Suppressor macrophage treated with lipopolysaccharide for 4 hours (primary cell): ENCODE measurements at places on chromosomes 4 and X.

GRCh38 chr4:92270908-92271307 lies 32.9 kb upstream of the GRID2 start:
- DNase-seq: no peak

DNA sequence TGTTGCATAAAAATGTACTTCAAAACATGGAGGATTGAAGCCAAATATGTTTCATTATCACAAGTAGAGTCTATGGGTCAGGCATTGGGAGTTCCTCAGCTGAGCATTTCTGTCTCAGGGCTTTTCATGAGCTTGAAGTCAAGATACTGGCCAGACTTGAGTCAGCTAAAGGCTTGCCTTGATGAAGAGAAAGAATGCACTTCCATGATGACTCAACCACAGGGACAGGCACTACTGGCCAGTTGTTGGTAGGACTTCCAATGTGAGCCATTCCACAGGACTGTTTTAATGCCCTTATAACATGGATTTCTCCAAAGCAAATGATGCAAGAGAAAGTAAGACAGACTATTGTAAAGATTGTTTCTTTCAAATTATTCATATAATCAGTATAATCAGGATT lies 895.6 kb downstream of the RAB28 start:
- no peak for DNase-seq

GRCh38 chr4:53026233-53026632 lies 164.1 kb downstream of the RASL11B start:
- DNase-seq: no peak

GRCh38 chrX:9557091-9557490 lies 92.2 kb downstream of the TBL1X start:
- peak; percentile 1 for DNase-seq

- no peak for DNase-seq
Measured at GRCh38 chr4:114226968-114227760, 247.7 kb upstream of the ARSJ start.

DNA sequence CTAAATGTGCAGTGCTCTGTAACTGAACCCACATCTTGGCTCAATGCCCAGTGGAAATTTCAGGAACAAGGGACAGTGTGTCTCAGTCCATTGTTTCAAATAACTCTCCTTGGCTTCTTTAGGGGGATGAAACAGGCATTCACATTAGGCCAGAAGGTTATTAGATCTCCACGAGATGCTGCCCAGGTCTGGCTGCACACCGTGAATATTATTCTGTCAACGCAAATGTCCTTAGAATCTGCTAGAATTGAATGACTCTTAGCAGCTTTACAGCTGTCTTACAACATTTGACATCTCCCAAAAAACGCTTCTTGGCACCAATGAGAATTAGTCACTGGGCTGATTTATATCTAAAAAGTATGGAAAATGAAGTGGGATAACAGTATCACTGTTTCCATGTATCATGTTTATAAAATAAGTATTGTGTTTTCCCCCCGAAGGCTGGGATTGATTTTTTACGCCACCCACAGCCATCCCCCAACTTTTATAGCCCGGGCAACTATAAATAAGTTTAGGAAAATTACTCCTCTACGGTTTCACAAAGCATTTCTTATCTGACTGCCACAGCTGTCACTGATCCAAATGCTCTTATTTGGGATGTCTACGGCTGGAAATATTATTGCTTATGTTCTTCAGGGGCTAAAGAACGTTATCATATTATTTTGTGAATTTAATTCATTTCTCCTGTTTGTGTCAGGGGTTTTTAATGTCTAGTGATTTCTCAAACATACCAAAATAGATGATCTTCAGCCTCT lies 559.7 kb upstream of the FAT1 start:
- no peak for DNase-seq

DNA sequence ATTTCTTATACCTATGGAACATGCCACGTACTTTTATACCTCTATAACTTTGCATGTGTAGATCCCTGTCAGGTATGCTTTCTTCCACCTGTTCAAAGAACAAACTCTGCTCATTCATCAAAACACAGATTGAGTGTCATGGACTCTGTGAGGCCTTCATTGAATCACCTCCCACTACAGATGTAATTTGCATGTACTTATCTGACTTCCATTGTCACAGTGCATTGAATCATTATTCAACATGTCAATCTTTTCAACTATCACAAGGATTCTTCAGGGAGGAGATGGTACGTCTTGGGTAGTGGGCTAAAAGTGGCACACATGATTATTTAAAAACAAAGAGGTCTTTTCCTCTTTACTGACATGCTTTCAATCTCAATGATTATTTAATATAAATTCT lies 24.1 kb downstream of the SPOCK3 start:
- DNase-seq: no peak

- DNase-seq: no peak
Measured at GRCh38 chr4:134499074-134499473, 297.5 kb upstream of the PABPC4L start.

DNA sequence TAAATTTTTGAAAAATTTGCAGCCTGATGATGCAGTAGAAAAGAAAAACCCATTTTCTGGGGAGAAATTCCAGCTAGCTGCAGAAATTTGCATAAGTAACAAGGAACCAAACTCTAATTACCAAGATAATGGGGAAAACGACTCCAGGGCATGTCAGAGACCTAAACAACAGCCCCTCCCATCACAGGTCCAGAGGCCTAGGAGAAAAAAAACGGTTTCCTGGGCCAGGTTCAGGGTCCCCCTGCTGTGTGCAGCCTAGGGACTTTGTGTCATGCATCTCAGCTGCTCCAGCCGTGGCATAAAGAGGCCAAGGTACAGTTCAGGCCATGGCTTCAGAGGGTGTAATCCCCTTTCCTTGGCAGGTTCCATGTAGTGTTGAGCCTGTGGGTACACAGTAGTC lies 733.7 kb upstream of the CT83 start:
- DNase-seq: no peak

GRCh38 chr4:123830930-123831329 lies 434.3 kb downstream of the SPRY1 start:
- no peak for DNase-seq

DNA sequence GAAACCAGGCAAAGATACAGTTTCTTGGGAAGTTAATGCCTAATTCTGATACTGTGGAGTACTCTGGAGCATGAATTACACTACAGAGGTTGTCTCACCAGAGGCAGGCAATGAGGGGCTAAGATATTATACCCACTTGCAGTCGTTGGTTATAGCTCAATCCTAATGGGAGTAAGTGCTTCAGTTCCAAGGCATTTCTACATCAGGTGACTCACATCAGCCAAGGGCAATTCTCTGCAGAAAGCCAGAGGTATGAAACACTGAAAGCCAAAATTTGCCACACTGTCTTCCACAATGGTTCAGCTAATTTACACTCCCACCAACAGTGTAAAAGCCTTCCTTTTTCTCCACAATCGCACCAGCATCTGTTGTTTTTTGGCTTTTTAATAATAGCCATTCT lies 174.0 kb upstream of the IL15 start:
- no peak for DNase-seq

DNA sequence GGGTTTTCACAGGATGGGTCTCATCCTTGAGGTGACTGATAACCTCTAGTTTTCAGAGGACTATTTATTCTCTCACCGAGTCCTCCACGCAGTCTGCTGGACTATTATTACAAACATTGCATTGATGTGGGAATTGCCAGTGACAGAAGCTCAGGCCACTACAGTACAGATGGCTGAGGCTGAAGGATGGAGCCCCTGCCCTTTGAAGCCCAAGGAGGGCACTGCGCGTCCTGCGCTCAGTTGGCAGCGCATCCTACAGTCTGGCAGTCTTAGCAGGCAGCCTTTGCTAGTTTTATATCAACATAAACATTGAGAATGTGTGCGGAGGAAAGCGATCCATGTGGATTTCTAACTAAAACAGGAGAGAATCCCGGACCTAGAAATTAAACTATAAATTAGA lies 1.5 kb upstream of the RELL1 start:
- DNase-seq: no peak

DNA sequence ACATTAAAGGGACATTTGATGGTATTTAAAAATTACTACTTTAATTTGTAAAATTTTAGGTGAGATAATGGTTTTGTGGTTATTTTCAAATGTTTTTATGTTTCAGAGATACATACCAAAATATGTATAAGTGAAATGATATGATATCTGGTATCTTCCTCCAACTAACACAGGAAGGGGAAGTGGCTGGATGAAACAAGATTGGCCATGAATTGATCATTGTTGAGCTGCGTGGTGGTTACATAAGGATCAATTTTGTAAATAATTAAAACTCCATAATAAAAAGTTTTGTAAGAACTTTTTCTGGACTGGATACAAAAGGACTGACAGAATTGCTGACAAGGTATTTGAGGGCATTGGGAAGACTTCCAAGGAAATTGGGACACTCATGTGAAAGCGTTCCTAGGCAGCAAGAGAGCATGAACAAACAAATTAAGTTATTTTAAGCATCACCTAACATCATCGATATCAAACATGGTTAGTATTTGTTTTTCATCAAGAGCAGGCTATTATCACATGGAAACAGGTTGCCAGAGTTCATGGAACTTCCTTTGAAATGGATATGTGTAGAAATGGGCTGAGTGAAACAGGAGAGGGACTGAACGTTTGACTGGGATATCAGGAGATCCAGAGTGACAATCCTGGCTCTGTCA lies 4.4 kb upstream of the PGM2 start:
- no peak for DNase-seq

DNA sequence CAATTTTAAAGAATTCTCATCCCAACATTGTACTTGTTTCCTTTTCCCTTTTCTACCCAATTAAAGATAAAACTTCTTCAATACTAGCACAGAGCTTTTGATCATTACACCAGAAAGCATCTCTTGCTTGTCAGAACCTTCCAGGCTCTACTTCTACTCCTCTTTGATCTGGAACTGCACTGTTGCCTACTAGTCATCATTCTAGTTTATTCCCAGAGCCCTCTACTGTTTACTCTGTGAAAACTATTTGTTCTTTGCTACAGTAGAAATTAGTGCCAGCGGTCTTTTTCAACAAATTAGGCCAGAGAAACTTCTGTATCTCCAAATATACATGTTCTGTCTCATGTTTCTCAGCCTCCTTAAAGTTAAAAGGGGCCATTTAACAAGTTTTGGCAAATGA lies 46.8 kb upstream of the TMPRSS11F start:
- no peak for DNase-seq

DNA sequence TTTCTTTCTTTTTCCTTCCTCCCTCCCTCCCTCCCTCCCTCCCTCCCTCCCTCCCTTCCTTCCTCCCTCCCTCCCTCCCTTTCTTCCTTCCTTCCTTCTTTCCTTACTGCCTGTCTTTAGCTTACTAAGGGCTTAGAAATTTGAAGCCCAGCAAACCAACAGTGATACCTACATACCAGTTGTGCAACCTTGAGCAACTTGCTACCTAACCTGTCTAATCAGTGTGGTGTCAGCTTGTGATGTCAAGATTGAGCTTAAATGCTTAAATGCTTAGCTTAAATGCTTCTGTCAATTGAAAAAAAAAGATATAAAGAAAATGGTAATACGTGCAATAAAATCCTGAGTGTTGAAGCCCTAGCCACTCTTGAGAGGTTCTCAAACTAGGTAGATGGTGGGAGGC lies 728.6 kb downstream of the TRIML1 start:
- no peak for DNase-seq

GRCh38 chrX:120380699-120381098 lies 18.8 kb downstream of the ATP1B4 start:
- DNase-seq: no peak

DNA sequence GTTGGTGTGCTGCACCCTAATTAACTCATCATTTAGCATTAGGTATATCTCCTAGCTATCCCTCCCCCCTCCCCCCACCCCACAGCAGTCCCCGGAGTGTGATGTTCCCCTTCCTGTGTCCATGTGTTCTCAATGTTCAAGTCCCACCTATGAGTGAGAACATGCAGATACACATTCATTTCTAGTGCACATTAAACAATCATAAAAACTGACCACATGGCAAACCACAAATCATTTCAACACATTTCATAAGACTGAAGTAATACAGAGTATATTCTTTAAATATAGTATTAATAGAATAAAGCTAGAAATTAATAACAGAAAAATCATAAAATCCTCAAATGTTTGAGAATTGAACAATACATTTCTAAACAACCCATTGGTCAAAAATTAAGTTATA lies 34.1 kb downstream of the PRKG2 start:
- no peak for DNase-seq

DNA sequence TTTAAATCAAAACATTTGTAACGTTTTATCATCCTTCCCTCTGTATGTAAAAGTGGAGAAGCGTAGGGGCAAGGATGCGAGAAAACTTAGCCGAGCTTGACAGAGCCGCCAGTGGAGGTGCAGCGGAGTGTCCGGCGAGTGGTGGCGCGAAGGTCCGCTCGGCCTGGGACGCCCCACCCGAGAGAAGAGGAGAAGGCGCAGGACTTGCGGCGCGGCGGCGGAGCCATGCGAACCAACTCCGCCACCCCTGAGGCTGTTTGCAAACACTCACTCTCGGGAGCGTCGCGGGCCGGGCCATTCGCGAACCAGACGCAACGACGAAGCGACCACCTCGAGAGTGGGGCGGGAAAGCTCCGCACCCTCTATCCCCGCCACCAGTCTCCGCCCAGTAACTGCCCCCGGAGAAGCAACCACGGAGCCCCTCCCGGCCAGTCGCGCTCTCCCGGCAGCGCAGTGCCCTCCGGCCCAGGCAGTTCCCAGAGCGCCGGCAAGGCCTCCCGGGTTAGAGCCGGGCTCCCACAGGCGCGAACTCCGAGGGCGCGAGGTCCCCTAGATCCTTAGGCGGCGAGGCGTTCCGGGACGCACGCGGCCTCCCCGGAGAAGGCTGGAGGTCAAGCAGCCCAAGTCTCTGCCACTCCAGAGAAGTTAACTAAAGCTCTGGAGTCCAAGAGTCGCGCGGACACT lies 2.3 kb upstream of the MAB21L2 start:
- DNase-seq: no peak

GRCh38 chr4:169305651-169306050 lies 34.9 kb upstream of the SH3RF1 start:
- DNase-seq: no peak

GRCh38 chrX:12229986-12230385 lies 91.7 kb downstream of the FRMPD4 start:
- no peak for DNase-seq

DNA sequence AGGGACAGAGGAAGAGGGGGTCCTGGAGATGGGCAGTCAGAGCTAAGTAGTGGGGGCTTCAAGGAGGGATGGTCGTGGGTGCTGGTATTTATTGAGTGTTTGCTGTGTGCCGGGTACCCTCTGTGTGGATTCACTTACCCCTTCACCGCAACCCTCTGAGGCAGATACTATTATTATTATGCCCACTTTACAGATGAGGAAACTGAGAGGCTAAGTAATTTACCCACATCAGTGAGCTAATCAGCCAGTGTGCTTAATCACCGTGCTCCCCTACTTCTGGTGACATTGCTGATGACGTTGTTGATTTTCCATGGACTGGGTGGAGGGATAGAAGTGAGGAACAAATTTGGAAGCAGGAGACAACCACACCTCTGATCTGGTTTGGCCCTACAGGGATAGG lies 4.1 kb upstream of the KIAA0232 start:
- DNase-seq: no peak

- DNase-seq: no peak
Measured at GRCh38 chr4:134740290-134740689, 538.7 kb upstream of the PABPC4L start.

GRCh38 chr4:174460684-174461083 lies 61.6 kb downstream of the HPGD start:
- DNase-seq: no peak
